ENCODE measurements at places on chromosomes 2 and 18. TPM values are rescaled to one million over a fixed set of nuclear protein-coding genes. Genes with fewer than 3 reads are reported as not detected.

GRCh38 chr2:154161286-154161685 lies 289.6 kb downstream of the GALNT13 start:
- DNase-seq, result no peak

Gene ACADL
- 15.7 TPM for polyA plus RNA-seq

GRCh38 chr2:233643128-233643527 lies 6.9 kb downstream of the UGT1A10 start:
- no peak for DNase-seq

Gene CD226
- 0.28 TPM for polyA plus RNA-seq

GRCh38 chr2:185255566-185255965 lies 483.0 kb upstream of the FSIP2 start:
- peak; percentile 15 for DNase-seq

Gene GTF3C2
- 38.3 TPM for polyA plus RNA-seq

GRCh38 chr2:109305490-109306167 lies 176.6 kb downstream of the SH3RF3 start:
- no peak for DNase-seq

Gene GPR45
- not detected for polyA plus RNA-seq

DNA sequence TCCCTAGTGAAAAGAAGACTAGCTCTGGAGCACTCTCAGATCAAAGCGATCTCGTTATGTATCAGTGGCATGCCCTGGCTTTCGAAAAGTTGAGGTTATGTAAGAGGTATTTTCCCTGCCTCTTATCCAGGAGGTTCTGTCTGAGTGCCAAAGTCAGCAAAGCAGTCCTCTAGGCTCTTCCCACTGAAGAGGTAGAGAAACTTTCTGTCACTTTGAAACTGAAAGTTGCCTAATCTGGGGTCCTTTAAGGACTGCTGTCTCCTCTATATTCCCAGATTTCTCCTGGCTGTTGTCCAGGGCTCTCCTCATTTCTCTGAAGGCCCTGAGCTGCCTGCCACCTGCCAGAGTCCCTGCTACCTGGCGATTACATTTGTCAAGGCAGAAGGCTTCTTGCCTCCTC lies 96.3 kb downstream of the B3GNT2 start:
- no peak for DNase-seq

Gene ST8SIA5
- polyA plus RNA-seq, result 2.7 TPM

DNA sequence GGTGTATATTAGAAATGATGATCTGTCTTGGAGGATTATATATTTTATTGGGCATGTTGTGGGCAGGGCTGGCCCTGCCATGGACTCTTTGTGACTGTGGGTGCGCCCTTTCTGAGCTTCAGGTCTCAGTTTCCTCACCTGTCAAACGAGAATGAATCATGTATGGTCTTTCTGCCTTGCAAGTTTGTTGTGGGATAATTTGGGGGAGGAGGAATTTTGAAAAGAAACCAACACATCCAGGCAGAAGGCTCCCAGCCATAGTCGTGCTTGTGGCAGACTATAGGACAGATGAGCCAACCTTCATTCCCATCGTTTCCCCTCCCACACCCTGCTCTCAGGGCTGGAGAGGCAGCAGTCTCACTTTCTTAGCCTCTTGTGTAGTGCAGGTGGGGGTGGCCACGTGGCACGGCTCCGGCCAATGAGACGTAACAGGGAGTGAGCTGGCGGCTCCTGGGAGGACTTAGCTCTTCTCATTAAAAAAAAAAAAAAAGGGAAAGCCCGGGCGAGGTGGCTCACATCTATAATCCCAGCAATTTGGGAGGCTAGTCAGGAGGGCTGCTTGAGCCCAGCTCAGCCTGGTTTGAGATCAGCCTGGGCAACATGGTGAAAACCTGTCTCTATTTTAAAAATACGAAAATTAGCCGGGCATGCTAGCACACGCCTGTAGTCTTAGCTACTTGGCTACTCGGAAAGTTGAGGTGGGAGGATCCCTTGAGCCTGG lies 63.1 kb downstream of the RHOB start:
- peak; percentile 78 for DNase-seq

Gene ALPG
- polyA plus RNA-seq, result not detected

Gene DQX1
- not detected for polyA plus RNA-seq

DNA sequence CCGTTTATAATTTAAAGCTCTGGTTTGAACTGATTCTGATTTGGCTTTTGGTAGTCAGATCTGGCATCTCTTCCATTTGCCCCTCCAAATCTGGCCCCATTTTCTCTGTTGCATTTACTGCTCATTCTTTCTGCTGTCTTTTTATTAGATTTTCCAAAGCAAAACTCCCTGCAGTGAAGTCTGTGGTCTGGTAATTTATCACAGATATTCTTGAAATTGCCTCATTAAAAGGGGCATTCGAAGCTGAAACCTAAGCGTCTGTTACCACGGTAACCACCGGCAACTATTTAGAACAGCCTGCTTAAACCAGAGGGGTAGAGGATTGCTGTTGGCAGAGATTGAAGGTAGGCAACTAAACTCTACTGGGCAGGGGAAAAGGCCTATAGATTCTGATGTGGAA lies 111.5 kb upstream of the UPP2 start:
- peak; percentile 69 for DNase-seq

DNA sequence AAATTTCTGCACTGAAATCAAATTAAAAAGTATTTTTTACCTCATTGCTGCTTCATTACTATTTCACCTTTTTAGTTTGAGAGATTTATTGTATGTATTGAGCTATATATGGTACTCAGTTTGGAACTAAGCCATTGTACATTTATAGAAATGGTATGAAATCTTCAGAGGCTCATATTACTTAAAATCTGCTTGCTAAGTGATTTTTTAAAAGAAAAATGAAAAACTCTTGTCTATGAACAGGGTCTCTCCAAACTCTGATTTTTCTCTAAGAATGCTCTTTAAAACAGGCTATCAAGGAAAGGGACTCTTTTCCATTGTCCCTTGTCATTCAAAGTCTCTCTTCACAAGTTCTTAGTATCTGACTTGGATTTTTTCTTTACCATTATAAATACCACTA lies 31.8 kb downstream of the C1D start:
- no peak for DNase-seq

DNA sequence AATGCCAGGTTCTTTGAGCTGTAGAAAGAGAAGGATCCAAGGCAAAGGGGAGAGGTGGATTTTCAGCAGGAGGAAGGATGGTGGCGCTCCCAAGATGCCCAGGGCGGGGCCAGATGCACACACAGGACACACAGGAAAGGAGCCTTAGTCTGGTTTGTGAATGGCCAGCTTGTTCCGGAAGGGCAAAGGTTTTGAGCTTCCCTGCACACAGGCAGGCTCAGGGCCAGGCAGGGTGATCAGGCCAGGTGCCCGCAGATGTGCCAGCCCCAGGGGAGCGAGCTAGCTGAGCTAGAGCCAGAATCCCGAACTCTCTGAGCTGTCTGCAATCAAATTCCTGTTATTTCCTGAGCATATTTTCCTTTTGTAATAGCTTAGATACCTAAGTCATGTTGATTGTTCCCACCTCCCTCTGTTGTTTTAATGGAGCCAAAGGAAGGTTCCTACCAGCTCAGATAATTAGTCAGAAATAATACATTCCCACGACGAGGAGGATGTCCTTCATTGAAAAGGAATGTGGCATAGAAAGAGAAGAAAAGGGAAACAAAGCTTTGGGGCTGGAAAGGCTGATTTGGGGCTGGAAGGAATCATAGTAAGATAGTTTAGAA lies 13.7 kb upstream of the OTOF start:
- no peak for DNase-seq

DNA sequence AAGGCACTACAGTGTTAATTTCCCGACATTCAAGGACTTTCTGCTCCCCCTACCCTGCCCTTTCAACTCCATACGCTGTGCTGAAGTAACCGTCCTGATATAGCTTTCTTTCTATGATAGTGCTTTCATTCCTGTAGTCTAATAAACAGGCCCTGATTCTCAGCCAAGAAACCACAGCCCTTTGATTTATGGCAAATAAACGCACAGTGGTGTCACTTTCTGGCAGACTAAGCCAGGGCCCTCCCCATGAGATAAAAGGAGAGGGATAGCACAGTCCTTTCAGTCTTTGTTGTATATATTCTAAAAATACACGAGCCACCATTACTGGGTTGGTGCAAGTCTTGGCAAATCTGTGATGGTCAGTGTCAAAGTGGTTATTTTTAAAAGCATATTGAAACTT lies 291.2 kb downstream of the ALPK2 start:
- DNase-seq, result no peak

GRCh38 chr2:43054367-43054766 lies 172.0 kb downstream of the ZFP36L2 start:
- peak; percentile 58 for DNase-seq

DNA sequence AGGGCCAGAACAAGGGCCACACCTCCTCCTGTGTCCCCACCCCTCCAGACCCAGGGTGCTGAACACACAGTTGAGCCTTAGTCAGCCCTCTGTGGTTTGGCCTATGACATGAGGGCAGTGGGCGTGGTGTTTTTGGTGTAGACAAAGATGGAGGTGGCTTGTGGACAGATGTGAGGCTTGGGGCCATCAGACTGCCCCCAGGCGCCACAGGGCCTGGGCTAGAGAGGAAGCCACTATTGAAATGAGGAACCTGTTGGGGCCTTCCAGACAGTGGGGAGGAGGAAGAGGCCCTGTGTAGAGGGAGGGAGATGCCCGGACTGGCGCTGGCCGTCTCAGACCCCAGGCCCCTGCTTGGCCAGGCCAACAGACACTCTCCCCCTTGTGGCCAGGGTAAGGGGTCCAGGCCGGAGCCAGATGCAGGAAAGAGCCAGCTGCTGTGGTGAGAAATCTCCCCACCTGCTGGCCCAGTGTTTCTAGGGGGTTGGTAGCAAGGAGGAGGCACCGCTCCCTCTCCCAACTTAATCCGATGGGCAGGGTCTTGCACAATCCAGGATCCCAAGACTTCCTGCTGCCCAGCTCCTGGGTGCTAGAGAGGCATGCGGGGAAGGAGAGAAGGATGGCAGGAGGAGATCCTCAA lies 53.8 kb downstream of the SMAD7 start:
- DNase-seq, result peak; percentile 59

DNA sequence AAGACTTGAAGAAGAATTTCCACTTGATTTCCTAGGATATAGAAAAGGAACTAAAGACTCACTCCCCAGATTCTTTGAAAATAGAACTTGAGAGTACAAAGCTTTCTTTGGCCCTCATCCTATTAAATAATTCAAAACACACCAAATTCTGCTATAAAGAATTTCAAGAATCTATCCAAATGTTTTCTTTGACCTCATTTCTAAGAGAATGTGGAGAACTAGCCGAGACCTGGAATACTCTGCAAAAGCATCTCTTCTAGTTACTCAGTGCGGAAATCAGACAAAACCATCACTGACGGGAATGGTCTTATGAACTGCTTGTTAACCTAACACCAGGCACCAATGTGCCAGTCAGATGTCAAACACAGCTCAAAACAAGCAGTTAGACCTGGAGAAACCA lies 44.2 kb upstream of the ARL5A start:
- DNase-seq, result no peak

DNA sequence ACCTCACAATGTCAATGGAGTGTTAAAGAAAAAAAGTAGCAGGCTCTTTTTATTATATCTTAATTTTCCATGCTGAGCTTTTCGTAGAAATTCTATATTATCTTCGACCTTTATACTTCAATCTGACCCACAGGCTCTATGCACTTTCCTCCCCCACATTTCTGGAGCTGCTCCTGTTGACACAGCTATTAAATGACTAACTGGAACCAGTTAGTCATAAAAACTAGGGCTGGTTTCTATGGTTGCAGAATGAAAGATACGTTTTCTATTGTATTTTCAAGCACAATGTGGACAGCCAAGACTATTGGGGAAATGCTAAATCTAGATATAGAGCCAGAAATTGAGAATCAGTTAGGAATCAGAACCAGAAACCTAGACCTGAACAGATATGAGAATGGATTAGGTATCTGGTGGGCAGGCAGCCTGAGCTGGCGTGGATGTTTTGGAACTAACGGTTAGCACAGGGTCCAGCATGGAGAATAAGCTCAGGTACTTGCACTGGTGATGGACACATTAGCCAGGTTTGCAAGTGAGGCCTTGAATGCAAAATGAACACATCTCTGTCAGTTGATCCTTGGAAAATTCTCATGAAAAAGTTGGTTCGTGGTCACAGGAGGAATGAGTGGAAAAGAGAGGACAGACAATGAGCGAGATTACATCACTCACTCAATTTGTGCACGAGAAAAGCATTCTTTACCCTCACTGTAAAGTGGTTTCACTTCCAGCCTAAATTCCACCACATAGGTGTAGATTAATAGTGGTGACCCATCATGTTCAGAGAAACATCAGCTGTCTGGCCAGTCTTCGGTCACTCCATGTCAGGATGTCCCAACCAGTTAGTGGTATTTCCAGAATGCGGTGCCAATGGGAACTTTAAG lies 144.6 kb upstream of the EPHA4 start:
- DNase-seq, result no peak

Gene CYTIP
- polyA plus RNA-seq, result 3.5 TPM

DNA sequence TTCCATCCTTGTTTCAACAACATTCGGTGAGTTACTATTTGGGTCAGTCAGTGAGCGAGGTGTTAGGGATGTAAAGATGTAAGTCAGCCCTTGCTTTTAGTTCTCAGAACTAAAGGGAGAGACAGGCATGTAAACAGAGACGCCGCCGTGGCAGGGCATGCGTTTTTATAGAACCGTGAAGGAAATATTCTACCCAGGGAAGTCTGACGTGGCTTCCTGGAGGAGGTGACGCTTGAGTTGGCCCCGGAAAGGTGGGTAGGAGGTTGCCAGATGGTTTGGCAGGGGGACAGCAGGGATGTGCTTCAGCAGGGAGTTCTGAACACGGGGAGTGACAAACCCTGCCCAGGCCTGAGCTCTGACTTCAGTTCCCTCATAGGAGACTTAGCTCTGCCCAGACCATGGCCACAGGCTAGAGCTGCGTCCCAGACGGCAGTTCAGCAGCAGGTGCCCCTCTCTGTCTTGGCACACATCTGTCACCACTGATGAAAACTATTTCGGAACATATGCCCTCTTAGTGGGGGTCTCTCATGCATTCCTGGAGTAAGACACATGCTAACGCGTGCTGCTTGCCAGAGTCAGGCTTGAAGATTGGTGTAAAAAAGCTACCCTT lies 23.4 kb upstream of the RPL31 start:
- no peak for DNase-seq

DNA sequence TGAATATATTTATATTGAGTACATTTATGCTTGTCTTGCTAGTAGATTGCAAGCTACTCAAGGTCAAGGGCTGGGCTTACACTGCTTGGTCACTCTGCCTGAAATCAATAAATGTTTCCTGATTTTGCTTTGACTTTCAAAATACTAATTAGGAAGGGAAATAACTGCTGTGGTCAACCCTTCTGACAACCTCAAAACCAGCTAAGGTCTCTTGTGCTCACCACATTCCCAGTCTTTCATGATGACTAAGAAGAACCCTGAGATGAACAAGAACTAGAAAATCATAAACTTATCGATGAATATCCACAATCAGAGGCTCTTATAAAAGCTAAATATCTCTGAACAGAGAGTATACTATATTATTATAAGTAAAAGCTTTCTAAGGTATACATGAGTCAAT lies 33.3 kb downstream of the ABCB11 start:
- no peak for DNase-seq
